ENCODE measurements at places on chromosomes 1 and 21.
A peak's percentile ranks its signal among the peaks of the same experiment; 100 is the strongest.

GRCh38 chr1:79711001-79711431 is 704.5 kb upstream of the ADGRL4 start:
- DNase-seq, result peak; percentile 12

GRCh38 chr1:145997016-145997717 is 788 bp upstream of the TXNIP start:
- no peak for DNase-seq

DNA sequence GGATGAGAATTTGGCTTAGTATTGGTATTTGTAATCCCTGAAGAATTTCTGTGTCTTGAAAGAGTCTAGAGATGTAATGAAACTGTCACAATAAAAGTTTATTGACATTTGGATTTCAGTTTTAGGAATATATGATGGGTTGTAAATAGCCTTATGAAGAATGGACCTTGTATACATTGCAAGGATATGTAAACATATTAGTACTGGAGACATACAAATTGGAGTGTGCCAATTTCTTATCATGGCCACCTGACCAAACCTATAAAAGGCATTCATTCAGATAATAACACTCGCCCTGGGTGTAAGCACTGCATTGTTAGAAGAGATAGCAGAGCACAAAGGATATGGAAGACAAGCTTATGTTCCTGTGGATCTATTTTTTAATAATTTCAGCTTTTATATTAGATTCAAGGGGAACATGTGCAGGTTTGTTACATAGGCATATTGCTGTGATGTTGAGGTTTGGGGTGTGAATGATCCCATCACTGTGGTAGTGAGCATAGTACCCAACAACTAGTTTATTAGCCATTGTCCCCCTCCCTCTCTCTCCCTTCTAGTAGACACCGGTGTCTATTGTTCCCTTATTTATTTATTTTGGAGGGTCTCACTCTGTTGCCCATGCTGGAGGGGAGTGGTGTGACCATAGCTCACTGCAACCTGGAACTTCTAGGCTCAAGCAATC is 8.6 kb downstream of the S1PR1 start:
- DNase-seq, result no peak

DNA sequence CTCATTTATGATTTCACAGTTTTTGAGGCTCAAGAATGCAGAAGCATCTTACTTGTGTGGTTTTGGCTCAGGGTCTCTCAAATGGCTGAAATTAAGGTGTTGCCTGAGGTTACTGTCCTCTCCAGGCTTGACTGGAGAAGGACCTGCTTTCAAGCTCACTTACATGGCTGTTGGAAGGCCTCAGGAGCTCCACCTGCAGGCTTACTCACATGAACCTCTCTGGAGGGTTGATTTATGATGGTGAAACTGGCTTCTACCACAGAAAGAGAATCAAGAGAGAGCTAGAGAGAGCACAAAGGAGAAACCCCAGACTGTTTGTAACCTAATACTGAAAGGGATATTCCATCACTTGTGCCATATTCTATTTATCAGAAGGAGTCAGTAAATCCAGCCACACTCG is 6.2 kb upstream of the KCNK2 start:
- no peak for DNase-seq

DNA sequence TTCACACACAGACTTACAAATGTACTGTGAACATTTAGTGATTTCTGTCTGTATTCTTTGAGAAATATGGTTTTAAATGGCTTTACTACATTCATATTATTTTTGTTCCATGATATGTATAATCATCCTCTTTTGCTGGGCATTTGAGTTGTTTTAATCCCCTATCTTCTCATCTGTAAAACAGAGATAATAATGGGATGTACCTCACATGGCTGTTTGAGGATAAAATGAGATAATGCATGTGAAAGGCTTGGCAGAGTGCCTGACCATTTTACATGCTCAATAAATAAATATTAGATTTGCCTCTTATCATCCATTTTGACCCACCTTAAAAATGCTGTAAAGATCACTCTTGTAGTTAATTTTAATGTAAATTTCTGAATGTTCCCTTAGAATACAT is 197.2 kb downstream of the C1orf94 start:
- DNase-seq, result no peak

- DNase-seq, result no peak
Measured at GRCh38 chr1:47791879-47792608, 205.1 kb downstream of the TRABD2B start.

GRCh38 chr1:32334274-32334861 is 1.7 kb downstream of the MARCKSL1 start:
- no peak for DNase-seq

- DNase-seq, result no peak
Measured at GRCh38 chr1:231871878-231872277, 245.3 kb downstream of the DISC1 start.

DNA sequence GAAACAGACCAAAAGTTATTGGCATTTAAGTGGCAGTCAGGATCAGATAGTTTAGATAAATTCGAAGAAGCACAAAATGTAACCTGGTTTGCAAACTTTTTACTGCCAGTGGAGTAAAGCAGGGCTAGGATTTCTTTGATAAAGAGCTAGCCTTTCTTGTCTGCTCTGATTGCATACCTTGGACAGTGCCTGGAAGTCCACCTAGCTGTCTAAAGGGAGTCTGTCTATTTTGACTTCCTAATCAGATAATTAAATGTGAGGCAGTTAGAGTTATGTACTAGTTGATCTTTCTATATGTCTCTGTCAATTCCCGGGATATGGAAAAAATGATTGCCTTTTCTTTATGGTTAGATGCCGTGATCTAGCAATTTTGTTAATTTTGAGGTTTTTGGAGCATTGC is 4.1 kb downstream of the GPSM2 start:
- DNase-seq, result no peak

DNA sequence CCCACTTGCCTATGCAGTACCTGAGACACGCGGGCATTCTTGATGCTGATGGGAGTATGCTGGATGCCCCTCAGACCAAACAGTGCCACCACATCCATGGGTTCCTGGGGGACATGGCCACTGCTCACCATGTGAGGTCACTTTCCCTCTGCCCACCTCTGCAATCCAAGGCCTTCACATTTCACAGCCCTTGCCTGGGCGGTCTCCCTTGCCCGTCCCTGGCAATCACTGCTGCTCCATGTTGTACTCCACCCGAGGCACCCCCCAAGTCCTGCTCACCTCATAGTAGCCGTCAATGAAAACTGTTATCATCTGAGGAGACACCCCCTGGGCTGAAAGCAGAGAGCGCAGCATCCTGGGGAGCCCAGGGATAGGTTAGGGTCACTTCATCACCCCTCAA is 4.9 kb downstream of the POMGNT1 start:
- no peak for DNase-seq

DNA sequence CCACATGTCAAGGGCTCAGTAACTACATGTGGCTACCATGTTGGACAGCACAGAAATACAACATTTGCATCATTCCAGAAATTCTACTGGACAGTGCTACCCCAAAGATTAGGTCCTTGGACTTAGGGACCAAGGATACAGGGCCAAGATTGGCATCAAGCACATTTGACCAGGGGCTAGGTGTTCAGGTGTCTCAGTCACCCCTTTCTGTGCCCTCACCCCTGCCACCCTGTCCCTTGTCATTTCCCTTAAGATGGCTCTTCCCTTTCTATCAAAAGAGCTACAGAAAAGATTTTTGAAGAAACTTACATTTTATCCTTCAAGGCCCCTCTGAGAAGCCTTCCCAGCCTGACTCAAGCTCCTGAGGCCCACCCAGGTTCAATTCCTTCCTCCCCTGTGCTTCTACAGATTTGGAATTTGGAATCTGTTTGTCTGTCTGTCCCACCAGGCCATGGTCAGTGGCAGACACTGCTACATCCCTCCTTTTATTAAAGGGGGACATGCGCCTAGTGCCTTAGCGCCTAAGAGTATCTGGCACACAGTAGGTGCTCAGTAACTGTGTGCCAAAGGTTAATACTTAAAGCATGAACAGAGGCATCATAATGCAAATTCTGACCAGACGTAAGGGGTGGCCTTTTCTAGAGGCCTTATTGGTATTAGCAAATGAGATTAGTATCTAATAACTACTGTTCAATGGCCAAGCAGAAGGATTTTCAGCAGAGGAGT is 21.4 kb downstream of the CSF1 start:
- DNase-seq, result no peak

- DNase-seq, result no peak
Measured at GRCh38 chr1:56539520-56539931, 39.8 kb downstream of the PLPP3 start.
